ENCODE measurements at places on chromosomes 6 and 20. TPM values are rescaled to one million over a fixed set of nuclear protein-coding genes. Genes with fewer than 3 reads are reported as not detected.

GRCh38 chr6:63395381-63395780 lies 75.6 kb upstream of the LGSN start:
- no peak for DNase-seq

DNA sequence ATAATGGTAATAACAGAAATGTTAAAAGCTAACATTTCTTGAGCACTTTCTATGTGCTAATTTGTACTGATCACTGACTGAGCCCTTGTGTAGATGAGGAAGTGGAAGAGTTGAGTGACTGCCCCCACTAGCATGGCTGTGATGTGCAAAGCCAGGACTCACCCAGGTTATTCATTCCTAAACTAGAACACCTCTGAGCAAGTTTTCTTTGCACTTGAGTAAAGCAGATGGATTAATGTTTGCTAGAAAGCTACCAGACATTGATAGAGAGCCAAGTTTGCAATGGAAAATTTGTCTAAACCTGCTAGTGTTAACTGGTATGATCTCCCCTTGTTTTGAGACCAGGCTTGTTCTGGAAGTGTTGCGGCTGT lies 467.4 kb upstream of the PLCB4 start:
- no peak for DNase-seq

DNA sequence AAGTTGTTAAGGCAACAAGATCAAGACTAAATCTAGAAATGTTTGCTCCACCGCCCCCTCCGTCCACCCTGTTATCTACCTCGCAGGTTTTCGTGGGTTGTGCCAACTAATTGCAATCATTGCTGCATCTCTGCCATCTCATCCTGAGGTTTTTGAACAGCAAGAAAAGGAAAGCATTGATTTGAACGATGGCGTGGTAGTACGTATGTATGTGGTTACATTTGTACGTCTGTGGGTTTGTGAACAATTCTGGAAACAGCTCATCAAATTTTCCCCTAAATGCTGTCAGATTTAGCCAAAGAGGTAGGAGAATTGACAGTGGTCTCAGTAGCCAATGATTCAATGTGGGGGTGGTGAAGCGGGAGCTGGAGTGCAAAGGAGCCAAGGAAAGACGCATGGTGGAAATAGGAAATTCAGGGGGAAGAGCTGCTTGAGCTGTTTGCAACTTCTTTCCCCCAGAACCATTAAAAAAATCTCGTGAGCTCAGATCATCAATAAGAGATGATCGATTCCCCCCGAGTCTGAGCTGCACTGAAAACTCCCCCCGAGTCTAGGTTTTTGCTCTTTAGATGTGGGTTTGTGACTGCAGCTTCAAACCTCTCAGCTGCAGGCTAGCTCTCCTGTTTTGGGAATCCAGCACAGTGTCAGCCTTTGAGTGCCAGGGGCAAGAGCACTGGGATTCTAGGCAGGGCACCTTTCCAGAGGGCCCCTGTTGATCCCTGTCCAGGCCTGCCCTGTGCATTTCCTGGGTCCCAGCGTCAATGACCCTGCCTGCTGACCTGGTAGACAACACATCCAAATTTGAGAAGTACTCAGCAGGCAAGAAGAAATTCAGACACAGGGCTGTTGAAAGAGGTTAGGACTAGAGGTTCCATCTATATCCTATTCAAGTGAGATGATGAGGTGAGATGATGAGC lies 72.6 kb upstream of the LY86 start:
- DNase-seq: no peak

Gene ATP5F1E
- polyA plus RNA-seq: 63.8 TPM

DNA sequence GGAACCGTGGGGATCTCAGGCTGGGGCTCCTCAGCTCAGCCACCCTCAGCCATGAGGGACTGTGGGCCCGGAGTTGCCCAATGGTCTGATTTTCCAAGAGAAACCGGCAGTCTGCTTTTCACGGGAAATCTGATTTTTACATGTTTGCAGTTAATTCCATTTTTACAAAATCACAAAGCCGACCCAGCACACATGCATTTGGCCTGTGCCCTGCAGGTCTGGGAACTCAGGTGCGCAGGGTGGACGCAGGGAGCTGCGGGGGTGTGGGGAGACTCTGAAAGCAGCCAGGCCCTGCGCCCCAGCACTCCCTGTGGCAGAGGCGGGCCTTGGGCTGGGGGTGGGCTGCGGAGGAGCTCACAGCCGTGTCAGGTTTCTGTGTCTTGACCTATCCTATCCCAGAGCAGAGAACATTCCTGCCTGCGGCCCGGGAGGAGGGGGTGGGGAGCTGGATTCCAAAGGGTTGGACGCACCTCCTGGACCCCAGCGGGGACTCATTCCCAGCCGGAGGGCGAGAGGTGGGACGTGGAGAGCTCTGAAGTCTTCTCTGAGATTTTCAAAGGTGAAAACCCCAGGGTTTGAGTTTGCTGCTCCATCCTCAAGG lies 60.6 kb downstream of the ADNP start:
- DNase-seq: peak; percentile 57

Gene TNNC2
- polyA plus RNA-seq: 1.4 TPM

DNA sequence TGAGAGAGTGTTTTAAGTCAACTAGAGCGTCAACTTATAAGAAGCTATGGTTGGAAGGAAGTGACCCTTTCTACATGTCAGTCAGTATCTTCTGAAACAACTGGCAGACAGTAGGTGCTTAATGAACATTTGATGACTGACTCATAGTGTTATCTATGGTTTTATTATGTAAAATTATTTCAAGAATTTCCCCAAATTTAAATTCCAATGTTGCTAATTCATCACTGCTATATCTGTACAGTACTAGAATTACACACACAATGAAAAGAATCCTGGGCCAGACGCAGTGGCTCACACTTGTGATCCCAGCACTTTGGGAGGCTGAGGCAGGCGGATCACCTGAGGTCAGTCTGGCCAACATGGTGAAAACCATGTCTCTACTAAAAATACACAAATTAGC lies 721.4 kb upstream of the FLRT3 start:
- DNase-seq: no peak

- DNase-seq: peak; percentile 89
Observed at GRCh38 chr6:19472153-19472552, 365.0 kb upstream of the ID4 start.

DNA sequence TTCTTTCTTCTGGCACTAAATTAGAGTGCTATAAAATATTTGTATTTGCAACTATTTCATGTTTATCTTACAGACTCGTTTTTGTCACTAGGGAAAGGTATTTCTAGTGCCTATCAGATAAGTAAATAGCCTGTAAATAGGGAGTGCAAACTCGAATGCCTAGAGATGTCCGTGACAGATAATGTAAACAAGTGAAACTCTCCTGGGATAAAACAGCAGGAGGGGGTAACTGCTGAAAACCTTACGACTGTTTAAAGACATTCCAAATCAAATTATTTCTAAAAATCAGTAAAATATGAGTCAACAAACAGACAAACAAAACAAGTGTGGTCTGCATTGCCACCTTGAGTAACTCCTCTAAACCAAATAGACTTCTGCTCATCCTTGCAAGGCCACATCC lies 932.1 kb downstream of the EYS start:
- DNase-seq: no peak

Gene NKX2-4
- not detected for polyA plus RNA-seq

DNA sequence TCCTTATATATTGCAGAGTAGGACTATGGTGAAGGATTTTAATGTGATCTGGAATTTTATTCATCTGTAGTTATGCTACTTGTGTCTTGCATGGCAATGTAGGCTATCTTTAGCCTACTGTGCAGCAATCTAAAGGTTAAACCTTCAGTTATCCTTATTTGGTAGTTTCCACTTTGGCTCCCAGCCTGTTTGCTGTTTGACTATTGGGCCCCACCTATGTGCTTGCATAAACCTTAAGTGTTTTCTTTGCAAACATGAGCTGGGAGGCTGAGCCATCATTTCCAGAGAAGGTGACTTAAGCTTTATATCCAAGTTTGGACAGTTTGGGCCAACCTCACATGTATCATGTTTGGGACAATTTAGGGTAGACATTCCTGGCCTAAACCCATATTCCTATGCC lies 537.5 kb downstream of the BTBD3 start:
- no peak for DNase-seq

DNA sequence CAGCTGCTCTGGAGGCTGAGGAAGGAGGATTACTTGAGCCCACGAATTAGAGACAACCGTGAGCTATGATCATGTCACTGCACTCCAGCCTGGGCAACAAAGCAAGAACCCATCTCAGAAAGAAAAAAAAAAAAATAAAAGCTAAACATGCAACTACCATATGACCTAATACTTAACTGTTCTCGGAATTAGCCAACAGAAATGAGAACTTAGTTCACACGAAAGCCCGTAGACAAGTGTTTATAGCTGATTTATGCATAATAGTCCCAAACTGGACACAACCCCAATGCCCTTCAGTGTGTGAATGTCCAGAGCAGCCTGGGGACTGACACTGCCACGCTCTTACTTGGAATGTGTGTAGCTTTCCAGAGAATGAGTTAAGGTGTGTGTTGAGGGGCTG lies 211.5 kb upstream of the PROKR2 start:
- no peak for DNase-seq

GRCh38 chr20:23282111-23282510 lies 68.5 kb upstream of the NXT1 start:
- DNase-seq: no peak

- no peak for DNase-seq
Observed at GRCh38 chr6:156773476-156773875, 3.7 kb upstream of the ARID1B start.

GRCh38 chr6:168031411-168031971 lies 34.0 kb downstream of the KIF25 start:
- DNase-seq: peak; percentile 63

GRCh38 chr6:108711071-108711470 lies 137.2 kb upstream of the ARMC2 start:
- no peak for DNase-seq

Gene KCNK5
- polyA plus RNA-seq: 0.02 TPM

DNA sequence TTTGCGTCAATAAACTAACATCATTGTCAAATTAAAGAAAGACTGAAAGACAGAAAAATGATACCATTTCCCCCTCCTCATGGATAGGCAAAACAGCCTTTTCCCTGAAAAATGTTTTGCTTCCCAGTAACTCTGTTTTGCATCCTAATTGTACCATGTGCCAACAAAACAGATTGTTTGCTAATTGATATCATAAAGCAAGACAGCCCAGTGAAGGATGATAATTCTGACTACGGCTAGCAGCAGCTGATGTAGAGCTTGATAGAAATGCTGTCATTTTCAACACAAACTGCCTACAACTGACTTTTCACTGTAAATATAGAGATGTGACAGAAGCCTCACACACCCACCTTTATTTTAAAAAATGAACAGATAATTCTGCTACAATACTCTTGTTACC lies 1061.6 kb downstream of the HACE1 start:
- no peak for DNase-seq

- peak; percentile 0 for DNase-seq
Observed at GRCh38 chr20:39338469-39339376, 376.6 kb downstream of the DHX35 start.

DNA sequence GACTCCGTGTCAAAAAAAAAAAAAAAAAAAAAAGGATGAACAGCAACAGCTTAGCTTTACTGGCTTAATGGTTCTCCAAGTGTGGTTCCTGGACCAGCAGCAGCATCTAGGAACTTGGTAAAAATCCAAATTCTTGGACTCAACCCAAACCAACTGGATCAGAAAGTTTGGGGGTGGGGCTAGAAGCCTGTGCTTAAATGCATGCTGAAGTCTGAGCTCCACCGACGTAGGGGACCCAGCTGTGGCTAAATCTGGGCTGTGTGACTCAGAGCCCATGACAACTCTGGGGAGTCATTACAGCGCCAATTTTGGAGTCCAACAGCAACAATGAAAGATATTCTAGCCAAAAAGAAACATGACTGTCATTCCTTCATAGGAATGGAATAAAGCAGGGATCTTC lies 13.6 kb upstream of the CHD6 start:
- peak; percentile 88 for DNase-seq

Gene BTN1A1
- not detected for polyA plus RNA-seq

DNA sequence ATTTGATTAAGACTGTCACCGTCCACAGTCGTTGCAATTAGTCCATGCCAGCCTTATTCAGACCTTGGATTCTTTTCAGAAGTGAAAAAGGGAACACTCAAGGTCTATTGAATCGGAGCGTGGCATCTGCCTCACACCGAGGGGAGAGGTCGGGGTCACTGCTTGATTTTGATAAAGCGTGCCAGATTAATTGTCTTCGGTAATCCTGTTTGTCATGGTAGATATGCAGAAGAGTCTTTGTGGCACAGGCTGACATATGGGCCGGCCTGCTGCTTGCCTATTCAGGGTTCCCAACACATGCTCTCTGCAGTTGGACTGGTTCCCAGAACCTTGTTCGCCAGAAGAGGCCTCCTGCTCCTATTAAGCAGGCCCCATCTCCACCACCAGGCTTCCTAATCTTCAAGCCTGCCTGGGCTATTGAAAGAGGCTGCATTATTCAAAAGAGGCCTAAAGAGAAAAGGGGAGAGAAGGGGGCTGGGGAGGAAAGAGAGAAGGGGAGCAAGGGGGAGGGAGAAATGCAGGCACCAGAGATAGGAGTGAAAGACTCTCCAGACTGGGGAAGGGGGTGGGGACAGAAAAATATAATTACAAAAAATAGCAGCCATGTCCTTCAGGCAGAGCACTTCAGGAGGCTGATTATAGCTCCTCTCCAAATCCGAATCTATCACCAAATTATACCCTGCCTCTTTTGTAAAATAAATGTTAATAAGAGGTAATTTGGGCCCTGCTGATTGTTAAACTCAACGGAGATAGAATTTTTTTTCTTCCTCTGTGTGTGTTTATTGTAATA lies 611.3 kb downstream of the HDGFL1 start:
- DNase-seq: peak; percentile 89

DNA sequence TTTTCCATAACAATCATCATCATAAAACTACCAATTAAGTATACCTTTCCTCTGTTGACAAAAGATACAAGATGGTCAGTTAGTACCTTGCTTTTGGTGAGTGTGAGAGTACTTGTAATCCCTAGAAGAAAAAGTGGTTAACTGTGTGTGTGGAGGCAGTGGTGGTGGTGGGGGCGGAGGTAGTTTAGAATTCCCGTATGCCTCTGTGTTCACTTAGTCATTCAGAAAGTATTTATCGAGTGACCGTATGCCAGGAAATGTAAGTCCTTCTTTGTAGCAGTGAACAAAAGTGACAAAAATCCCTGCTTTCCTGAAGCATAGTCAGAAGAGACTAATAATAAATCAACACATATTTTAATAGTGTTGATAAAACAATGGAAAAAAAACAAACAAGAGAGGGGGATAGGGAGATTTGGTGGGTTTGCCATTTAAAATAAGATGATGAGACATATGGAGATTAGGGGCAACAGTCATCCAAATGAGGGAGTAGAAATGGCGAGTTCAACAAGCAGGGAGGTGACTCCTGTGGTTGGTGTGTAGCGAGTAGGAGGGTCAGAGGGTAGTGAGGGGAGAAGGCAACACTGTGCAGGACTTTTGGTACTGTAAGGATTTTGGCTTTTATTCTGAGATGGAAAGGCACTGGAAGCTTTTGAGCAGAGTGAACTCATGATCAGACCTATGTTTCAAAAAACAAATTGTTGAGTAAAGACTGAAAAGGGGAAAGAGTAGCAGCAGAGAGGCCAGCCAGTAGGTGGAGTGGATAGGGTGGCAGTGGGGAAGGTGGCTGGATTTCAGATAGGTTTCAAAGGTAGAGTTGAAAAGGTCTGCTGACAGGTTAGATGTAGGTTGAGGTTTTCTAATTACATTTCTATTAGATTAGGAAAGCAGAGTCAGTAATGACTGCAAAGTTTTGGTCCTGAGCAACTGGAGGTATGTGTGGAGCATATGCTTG lies 40.3 kb upstream of the SIM1 start:
- DNase-seq: peak; percentile 96

Data from fibroblast of lung (primary cell).